Epithelial cell of alveolus of lung (primary cell): ENCODE measurements at places on chromosomes 6 and 20. TPM values are rescaled to one million over a fixed set of nuclear protein-coding genes. Genes with fewer than 3 reads are reported as not detected.

The TM9SF4 gene
- total RNA-seq: 33.7 and 46.9 TPM in 2 replicates

The DACT2 gene
- total RNA-seq: 0.39 TPM in 1 of 2 replicates, not detected in the other

The TNFRSF6B gene
- 3.6 and 144 TPM in 2 replicates for total RNA-seq

The SLPI gene
- 4.9 TPM in 1 of 2 replicates, not detected in the other for total RNA-seq

The SUMO4 gene
- 4.8 TPM in 1 of 2 replicates, not detected in the other for total RNA-seq
